Spleen (tissue), 13 donors: ENCODE measurements at places on chromosomes 1 and 21. TPM values are rescaled to one million over a fixed set of nuclear protein-coding genes. Genes with fewer than 3 reads are reported as not detected.

DNA sequence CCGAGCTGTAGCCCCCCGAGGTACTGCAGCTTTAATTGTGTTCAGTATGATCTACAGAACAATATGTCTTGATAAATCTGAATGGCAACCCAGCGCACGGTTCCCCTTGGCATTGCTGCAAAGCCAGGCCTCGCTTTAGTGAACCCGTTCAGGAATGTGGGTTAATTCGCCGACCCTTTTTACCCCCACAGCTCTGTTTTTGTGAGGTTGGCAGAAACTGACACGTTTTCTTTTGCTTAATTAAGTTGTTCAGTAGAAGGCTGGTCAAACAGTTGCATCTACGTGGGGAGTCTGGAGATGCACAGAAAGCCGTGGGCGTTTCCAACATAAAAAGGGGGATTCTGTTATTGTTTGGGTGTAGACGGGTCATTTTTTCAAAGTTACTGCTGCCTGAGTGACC lies 43.2 kb downstream of the OLIG1 start:
- no peak overlapping the region for H3K4me3 ChIP-seq
- no peak for DNase-seq
- H3K36me3 ChIP-seq, result no peaks in the 10 kb centered on the region
- peaks cover 18% of the 10 kb centered on the region for H3K4me1 ChIP-seq
- H3K27me3 ChIP-seq, result no peaks in the 10 kb centered on the region

GRCh38 chr1:107246775-107247345 lies 106.0 kb downstream of the NTNG1 start:
- peak overlapping the region; percentile 56 for H3K27ac ChIP-seq
- no peaks in the 10 kb centered on the region for H3K27me3 ChIP-seq
- H3K4me1 ChIP-seq, result peaks cover 1% of the 10 kb centered on the region
- no peaks in the 10 kb centered on the region for H3K36me3 ChIP-seq
- DNase-seq, result no peak

DNA sequence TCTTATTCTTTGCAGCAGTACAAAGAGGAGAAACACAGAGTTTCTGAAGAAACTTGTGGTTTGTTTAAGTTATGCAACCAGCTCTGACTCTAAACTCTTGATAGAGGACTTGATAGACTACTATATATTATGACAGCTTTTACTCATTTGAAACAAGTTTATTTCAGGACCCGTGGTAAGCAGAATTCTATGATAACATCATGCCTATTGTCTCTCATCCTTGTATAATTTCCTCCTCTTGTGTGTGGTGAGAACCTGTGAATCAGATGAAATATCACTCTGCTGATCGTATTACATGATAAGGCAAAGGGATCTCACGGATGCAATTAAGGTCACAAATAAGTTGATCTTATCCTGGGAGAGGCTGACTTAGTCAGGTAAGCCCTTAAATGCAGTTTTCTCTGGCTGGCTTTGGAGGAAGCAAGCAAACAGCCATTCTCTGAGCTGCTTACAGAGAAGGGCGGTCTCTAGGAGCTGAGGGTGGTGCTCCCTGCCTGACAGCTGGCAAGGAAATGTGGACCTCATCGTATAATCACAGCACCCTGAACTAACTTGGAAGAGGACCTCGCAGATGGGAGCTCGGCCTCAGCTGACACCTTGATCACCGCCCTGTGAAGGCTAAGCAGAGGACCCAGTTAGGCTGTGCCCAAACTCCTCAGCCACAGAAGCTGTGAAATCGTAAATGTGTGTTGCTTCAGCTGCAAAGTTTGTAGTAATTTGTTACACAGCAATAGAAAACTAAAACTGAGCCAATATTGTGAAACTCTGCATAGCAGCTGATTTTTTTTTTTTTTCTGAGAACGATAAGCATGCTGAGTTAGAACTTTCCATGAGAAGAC lies 151.1 kb upstream of the DPT start:
- no peak overlapping the region for H3K27ac ChIP-seq
- H3K27me3 ChIP-seq, result no peaks in the 10 kb centered on the region
- no peaks in the 10 kb centered on the region for H3K4me1 ChIP-seq
- no peak for DNase-seq

ADGRL2 gene
- total RNA-seq, result 36.9 TPM

DNA sequence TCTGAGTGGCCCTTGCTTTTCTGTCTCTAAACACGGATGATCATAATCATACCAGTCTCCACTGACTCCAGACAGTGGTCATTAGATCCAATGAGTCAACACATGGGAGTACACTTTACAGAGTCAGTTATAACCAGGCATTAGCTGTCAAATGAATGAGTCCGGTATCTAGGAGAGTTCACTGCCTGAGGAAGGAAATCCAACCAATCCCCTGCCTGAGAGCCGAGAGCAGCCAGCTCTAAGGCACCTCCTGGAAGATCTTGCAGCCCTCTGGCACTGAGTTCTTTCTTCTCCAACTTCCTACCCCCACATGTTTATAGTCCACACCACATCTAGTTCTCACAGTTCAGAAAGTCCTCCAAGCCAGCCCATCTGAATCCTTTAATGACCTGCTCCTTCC lies 29.4 kb upstream of the RBM15 start:
- no peaks in the 10 kb centered on the region for H3K36me3 ChIP-seq
- H3K4me3 ChIP-seq, result no peak overlapping the region
- peak overlapping the region; percentile 44 for H3K27ac ChIP-seq
- DNase-seq, result no peak
- H3K4me1 ChIP-seq, result peaks cover 3% of the 10 kb centered on the region
- no peaks in the 10 kb centered on the region for H3K27me3 ChIP-seq

DNA sequence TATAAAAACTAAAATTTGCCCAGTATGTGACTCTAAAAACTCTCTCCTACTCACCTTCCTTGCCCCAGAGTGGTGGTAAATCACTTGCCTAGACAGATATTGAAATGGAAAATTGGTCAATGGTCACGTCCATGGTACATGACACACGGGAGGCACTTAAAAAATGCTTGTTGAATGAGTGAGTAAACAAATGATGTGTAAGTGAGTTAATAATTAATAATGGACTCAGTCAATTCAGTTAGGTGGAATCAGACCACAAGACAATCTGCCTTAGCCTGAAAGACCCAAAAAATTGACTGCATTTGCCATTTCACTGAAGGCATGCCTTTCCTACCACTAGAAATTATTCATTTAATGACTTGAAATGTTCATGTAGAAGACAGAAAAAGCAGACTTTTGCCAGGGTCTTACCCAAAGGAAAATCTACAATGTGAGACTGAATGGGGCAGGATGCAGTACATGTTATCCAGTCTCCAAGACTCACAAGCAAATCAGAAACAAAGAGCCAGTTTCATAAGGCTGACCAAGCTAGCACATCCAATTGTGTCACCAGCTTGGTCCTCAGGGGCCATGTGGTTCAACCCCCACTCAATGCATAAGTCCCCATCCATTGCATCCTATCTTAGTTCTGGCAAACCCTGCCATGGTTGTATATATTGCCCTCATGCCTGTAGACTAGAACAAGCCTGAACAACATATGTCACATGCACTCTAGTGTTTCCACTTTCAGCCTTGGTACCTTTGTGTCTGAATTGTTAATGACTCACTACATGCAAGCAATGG lies 73.6 kb downstream of the TBX15 start:
- no peak overlapping the region for H3K27ac ChIP-seq
- H3K36me3 ChIP-seq, result no peaks in the 10 kb centered on the region

GRCh38 chr1:15350551-15351200 lies 59.0 kb upstream of the EFHD2 start:
- H3K27ac ChIP-seq, result no peak overlapping the region
- no peak for DNase-seq
- H3K4me1 ChIP-seq, result peaks cover 14% of the 10 kb centered on the region

DNA sequence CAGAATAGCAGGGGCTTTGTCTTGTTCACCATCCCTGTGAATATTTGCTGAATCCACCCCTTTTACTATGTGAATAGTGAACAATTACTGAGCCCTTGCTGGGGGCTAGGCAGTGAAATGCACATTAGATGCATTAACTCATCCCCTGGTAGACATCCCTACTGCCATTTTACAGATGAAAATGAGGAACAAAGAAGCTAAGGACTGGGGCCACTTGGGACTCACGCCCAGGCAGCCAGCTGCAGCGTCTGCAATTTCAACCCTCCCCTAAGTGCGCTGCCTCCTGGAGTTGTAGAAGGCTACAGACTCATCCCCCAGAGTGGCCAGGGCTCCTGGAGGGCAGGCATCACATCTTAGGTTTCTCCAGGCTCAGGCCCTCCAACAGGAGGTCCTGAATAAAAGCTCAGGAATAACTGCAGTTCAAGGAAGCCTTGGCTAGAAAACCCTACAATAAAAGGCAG lies 31.6 kb downstream of the CAPZB start:
- no peak for DNase-seq
- H3K36me3 ChIP-seq, result no peaks in the 10 kb centered on the region
- peak overlapping the region; percentile 63 for H3K27ac ChIP-seq
- H3K27me3 ChIP-seq, result no peaks in the 10 kb centered on the region
- H3K4me1 ChIP-seq, result peaks cover 70% of the 10 kb centered on the region
- no peak overlapping the region for H3K4me3 ChIP-seq

CLIC4 gene
- total RNA-seq, result 69.4 TPM

- no peaks in the 10 kb centered on the region for H3K27me3 ChIP-seq
- peaks cover 39% of the 10 kb centered on the region for H3K4me1 ChIP-seq
- H3K27ac ChIP-seq, result peak overlapping the region; percentile 45
- DNase-seq, result no peak
Measured at GRCh38 chr1:179141592-179142251, 59.9 kb downstream of the TOR3A start.

HJV gene
- total RNA-seq, result not detected

- H3K4me1 ChIP-seq, result peaks cover 12% of the 10 kb centered on the region
- no peak overlapping the region for H3K27ac ChIP-seq
- H3K4me3 ChIP-seq, result no peak overlapping the region
- DNase-seq, result peak; percentile 48
Measured at GRCh38 chr1:235646463-235646862, 3.1 kb downstream of the GNG4 start.

PGBD5 gene
- 4.9 TPM for total RNA-seq

- peak overlapping the region; percentile 41 for H3K27ac ChIP-seq
- peaks cover 33% of the 10 kb centered on the region for H3K4me1 ChIP-seq
- no peaks in the 10 kb centered on the region for H3K27me3 ChIP-seq
Measured at GRCh38 chr1:42259739-42260064, 75.3 kb downstream of the FOXJ3 start.
